ENCODE measurements at places on chromosomes 1 and 21.

- no peak for DNase-seq
Observed at GRCh38 chr1:22860883-22861385, 111.7 kb downstream of the LACTBL1 start.

GRCh38 chr1:228212415-228212965 is 4.6 kb downstream of the OBSCN start:
- DNase-seq: no peak

- DNase-seq: no peak
Observed at GRCh38 chr1:160471253-160471652, 51.8 kb downstream of the SLAMF6 start.

DNA sequence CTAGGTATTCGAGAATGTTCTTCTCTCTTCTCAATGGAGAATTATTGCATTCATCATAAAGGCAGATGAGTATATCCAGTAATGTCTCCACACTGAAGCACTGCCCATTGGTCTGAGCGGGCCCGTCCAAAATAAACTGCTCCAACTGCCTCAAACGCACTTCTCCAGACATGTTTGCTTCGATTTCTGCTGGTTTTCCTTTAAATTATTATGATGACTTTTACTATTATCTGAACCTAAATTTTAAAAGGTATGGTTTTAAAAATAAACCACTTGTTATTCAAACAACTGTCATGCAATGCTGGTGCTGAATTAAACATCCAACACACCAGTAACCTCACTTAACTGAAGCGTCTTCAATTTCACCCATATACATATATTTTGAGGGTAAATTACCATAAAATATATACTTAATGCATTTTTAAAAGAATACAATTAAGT is 1.3 kb downstream of the CDC42BPA start:
- peak; percentile 34 for DNase-seq

DNA sequence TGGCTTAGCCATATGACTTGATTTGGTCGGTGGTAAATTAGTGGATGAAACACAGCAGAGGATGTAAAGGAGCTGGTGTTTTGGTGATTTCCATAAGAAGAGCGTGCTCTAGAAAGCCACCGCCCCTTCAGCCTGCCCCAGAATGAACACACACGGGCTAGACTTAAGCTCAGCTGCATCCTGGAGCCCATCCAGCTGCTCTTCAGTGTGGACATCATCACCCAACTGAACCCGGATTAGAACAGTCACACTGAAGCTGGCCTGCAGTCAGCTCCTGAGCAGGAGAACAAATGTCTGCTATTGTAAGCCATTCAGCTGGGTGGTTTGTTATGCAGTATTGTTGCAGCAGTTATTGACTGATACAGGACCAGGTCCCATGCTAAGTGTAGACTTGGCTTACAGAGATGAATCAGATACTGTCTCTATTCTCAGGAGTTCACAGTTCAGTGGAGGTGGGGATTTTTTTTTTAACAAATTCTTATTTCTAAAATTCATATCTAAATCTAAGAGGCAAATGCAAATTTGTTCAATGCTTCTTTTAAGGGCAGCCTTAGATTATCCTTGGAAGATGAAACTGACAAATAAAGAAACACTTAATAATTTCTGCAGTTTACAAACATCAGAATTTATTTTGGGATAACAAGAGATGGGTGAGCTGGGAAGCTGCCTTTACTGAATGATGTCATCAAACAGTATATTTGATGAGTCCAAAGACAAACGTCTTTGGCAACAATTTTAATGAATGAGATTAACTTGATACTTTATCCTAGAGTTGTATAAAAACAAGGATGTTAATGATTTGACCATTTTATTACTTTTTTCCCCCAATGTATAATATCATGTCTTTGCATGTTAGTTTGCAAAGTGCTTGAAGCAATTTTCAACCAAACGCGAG is 251.2 kb downstream of the TRABD2B start:
- DNase-seq: no peak

GRCh38 chr21:15084668-15085067 is 19.9 kb upstream of the NRIP1 start:
- DNase-seq: no peak

- DNase-seq: no peak
Observed at GRCh38 chr1:90763930-90764329, 46.8 kb upstream of the BARHL2 start.

DNA sequence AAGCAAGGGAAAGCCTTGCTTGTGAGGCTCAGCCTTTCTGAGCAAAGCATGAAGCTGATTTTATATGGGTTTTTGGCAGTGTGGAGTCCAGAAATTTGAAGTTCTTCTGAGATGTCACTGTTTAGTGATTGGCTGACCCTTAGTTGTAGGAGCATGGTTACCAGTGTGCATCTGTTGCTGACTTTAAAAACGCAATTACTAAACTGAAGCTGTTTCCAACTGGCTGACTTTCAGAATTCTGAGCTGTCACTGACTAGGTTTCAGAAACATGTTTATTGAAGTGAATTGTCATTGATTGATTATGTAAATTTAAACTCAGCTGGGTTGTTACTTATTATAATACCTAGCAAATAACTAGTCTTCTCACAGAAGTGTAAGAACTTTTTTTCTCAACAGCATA is 89.4 kb downstream of the PDE4B start:
- no peak for DNase-seq

- no peak for DNase-seq
Observed at GRCh38 chr1:41351262-41352151, 9.7 kb upstream of the FOXO6 start.

DNA sequence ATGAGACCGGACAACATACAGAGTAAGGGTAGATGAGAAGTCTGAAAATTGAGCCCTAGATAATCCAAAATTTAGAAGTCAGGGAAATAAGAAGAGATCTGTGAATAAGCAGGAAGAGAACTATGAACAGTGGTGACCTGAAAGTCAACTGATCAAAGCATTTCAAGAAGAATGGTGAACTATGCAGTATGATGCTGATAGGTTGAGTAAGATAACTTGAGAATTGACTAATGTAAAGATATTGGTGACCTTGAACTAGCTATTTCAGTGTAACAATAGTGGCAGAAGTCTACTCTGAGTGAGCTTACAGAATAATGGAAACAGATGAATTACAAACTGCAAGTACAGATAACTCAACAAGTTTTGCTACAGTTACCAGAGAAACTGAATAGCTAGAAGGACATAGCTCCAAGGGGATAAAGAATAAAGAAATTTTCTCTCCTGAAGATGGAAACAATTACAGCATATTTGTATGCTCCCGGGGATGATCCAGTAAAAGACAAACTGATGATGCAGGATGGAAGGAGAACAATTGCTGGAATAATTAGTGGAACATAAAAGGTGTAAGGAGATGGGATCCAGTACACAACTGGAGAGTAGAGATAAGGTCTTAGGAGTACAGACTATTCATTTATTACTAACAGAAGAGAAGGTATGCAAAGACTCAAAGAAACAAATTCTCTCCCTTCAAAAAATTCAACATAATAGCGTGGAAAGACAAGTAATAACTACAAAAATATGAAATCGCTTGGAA is 10.9 kb downstream of the NRDC start:
- DNase-seq: no peak

DNA sequence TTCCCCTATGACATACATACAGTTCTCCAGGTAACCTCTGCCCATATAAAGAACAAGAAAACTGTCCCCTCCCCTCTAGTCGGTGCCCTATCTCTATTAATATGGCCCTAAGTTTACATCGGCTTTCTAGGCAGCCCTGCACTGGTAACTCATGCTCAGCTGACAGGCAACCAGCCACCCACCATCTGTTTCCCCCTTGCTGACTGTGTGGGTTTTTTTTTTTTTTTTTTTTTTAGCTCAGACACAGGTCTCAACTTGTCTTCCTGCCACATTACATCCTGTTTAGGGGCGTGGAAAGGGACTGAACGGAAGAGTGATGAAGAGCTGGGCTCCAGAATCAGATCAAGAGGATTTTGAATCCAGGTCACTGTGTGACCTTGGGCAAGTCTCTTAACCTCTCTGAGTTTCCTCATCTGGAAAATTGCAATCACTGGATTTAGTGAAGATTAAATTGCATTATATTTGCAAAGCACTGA is 14.0 kb downstream of the LAPTM5 start:
- no peak for DNase-seq

DNA sequence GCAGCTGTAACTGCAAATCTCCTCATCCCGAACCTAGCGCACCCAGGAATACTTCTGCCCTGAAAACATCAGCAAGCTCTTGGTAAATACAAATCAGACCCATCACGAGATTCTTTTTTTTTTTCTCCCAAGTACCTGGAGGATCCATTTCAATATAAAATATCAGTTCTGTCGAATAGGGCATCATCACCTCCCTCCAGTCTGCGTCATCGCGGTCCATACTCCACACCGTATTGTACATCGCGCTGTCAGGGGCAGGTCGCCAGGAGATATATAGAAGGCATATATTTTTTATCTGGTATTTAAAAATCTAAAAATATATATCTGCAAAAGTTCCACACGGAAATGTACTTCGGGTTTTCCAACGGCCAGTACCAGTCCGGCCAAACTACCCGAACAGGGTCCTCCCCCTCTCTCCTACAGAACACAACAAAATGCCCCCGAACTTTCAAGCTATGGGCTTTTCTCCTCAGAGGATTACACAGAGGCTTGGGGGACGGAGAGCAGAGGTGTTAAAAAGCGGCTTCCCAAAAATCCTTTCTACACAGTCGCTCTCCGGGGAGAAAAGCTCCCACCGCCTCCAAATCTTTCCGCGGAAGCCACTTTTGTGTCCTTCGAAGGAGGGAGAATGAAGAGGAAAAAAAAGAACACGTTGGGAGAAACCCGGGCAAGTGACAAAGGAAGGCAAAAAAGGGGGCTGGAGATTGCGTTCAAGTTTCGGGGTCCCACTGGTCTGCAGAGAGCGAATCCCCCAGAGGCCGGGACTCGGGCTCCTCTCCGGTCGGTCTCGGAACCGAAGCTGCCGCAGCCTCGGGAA is 509 bp downstream of the PIK3R3 start:
- peak; percentile 56 for DNase-seq

GRCh38 chr1:93275634-93276295 is 69.9 kb upstream of the DR1 start:
- no peak for DNase-seq

DNA sequence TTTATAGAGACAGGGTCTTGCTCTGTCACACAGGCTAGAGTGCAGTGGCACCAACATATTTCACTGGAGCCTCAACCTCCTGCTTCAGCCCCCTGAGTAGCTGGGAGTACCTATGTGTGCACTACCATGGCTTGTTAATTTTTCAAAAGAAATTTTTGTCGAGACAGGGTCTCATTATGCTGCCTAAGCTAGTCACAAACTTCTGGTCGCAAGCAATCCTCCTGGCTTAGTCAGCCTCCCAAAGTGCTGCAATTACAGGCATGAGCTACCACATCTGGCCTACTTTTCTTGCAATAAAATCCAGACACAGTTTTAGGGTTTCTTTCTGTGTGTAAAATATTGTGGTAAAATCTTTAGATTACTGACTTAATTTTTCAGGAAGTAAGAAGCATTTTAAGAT is 27.9 kb upstream of the NTPCR start:
- DNase-seq: no peak

- no peak for DNase-seq
Observed at GRCh38 chr21:45374826-45375455, 30.0 kb upstream of the COL18A1 start.

DNA sequence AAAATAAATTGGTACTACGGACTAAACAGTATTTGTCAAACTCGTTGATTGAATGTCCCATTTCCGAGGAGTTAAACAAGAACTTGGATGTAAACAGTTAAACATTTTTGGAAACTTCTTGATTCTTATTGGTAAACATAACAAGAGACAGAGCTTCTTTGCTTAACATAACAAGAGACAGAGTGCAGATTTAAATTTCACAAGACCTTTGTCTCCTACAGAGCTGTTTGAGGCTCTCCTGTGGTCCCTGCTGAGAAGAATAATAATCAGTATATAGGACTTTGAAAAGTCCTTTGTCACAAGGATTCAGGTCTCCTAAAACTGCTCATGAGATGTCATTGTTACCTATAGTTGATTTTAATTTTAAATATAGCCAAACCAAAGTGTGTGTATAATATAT is 170.6 kb upstream of the C21orf91 start:
- DNase-seq: no peak

DNA sequence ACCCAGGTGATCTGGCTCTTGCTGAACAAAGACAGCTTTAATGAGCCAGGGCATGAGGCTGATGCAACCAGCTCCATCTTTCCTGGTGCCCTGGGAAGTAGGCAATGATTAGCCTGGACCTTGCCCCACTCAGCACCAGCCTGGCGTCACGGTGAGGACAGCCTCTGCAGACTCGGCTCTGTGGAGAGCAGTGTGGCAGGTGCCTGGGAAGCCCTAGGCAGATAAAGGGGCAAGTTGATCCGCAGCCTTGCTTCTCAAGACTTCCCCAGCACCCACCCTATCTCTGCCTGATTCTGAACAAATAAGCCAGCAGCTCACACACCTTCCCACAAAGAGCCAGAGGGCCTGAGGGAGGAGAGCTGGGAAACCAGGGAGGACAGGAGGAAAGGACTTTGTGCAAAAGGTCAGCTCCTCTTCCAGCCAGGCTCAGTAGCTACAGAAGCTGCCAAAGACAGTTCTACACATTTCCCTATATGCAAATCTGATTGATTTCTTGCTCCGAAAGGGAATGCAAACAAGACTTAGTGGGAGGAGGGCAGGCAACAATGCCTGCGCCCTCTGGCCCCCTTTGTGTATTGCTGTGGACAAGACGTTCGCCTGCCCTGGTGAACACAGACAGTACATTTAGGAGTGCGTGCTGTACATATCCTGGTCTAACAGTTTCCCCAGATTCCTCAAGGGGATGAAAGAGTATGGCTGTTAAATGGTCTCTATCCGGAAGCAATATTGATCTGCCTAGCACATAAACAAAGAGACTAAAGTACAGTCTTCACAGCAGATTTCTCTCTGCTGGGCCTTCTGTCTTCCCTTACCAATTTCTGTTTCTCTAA is 63.8 kb downstream of the BCAR3 start:
- DNase-seq: peak; percentile 18

DNA sequence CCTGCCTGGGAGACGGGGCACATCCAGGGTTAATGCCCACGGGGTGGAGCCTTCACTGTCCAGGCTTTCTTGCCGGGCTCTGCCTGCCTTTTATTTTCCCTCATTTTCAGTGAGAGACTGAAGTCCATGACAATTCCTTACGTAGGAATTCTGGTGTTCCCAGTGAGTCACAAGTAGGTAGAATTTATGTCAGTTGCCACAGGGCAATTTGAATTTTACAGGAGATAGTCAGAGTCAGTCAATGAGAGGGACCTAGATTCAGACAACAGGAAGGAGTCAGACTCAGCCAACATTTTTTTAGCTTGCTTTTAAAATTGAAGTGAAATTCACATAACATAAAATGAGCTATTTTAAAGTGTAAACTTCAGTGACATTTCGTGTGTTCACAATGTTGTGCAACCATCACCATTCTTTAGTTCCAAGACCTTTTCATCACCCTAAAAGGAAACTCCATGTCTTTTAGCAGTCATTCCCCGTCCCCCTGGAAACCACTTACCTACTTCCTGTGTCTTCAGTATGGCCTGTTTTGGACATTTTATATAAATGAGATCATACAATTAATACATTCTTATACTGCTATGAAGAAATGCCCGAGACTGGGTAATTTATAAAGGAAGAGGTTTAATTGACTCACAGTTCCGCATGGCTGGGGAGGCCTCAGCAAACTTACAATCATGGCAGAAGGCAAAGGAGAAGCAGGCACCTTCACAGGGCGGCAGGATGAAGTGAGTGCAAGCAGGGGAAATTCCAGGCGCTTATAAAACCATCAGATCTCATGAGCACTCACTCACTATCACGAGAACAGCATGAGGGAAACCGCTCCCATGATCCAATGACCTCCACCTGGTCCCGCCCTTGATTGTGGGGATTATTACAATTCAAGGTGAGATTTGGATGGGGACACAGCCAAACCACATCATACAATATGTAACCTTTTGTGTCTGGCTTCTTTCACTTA is 14.6 kb downstream of the AJAP1 start:
- no peak for DNase-seq

All from NCI-H2227 treated with DMSO at 0.1 percent for 48 hours (cell line).